ENCODE measurements at places on chromosomes 5 and 9.
A peak's percentile ranks its signal among the peaks of the same experiment; 100 is the strongest.

GRCh38 chr9:127854184-127854806 is at the start of gene ENG:
Gene ENG, minus strand, starts transcription at chr9:127854658. Its CDS starts 303 bp downstream, at chr9:127854355.
- DNase-seq = no peak

GRCh38 chr5:135615581-135616260 is 36.9 kb upstream of the CXCL14 start:
- peak; percentile 3 for DNase-seq

DNA sequence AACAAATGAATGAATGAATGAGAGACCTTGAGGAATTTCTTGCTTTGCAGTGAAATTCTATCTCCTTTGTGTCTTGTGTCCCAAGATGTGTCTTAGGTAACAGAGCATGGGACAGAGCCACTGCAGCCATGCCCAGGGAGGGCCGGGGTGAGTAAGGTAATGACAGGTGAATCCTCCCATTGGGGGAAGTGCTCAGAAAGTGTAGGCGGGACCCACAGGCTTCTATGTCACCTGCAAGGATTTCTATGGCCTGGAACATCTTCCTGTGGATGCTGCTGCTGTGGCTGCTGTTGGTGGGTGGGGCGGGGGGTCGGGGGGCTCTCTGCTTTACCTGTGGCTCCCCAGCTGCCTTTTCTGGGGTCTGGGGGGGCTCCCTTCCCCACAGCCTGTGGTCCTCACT is 133.6 kb upstream of the IER5L start:
- no peak for DNase-seq

DNA sequence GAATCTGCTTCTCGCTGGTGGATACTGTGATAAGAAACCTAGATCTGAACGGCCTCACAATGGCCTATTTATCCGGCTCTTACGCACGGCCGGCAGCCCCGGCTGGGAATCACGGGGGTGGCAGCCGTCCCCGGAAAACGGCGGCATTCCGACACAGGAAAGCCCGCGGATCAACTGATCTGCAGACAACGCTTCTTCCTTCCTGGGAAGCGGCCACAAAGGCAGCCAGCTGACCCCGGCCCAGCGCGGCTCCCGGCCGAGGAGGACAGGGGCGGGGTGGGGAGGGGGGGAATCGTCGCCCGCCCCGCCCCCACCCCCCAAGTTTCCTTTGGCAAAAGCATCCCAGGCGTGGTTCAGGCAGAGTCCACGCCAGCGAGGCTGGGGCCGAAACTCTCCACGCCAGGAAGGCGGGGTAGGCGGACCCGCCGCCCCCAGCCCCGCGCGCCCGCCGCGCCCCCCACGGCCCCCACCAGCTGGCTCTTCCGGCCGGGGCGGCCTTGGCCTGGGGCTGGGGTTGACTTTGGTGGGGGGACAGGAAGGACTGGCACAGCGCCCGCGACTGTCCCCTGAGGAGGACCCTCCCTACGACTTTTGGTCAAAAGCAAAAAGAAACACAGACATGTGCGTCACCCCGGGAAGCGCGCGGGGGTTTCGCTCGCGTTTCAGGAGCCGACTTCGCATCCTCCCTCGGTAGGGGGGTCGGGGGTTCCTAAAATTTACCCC is 247.7 kb upstream of the ANKRD55 start:
- DNase-seq = no peak

DNA sequence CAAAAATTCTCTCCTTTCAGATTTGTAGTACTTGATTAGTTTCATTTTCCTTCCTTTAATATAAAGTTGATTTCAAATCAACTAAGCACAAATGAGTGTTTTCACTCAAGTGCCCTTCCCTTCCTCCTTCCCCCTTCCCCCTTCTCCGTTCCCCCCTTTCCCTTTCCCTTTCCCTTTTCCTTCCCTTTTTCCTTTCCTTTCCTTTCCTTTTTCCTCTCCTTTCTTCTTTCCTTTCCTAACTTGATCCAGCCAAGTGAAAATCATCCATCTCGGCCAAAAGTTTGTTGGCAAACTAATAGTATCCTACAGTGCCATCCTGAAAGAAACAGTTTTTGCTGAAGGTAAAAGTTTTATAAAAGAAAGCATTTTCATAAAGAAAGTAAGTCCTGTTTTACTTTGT is 85.3 kb upstream of the CD180 start:
- DNase-seq = no peak

- DNase-seq = no peak
Observed at GRCh38 chr5:76704131-76704663, 11.7 kb upstream of the F2R start.

DNA sequence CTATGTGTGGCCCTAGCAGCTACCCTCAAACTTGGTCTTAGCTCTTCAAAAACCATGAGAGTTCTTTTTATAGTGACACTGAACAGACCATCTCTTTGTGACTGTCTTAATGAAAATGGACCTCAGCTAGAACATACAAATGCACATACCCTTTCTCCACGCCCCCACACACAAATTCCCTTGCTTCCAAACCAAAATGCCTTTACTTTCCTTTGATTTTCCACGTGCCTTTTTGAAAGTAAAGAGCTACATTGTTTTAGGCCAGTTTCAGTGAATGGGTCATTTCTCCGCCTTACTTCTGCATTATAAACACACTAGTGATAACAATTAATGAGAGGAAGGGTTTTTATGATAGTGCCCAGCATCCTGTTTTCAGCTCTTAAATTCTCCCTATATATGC is 105.8 kb upstream of the EFNA5 start:
- DNase-seq = no peak

DNA sequence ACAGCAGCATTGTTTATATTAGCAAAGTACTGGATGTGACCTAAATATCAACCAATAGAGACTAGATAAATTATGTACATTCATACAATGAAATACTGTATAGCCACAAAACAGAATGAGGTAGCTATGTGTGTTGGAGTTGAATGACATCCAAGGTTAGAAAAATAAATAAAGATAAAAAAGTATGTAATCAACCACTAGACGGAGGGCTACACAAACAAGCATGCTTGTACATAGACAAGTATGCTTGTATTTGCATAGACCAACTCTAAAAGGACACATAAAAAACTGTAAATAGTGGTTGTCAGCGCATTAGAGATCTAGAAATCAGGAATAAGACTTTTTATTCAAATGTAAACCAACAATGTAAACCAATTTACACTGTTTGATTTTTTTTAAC is 3.0 kb downstream of the FEM1C start:
- DNase-seq = no peak

- DNase-seq = no peak
Observed at GRCh38 chr9:79569814-79570447, 1.8 kb upstream of the TLE4 start.

DNA sequence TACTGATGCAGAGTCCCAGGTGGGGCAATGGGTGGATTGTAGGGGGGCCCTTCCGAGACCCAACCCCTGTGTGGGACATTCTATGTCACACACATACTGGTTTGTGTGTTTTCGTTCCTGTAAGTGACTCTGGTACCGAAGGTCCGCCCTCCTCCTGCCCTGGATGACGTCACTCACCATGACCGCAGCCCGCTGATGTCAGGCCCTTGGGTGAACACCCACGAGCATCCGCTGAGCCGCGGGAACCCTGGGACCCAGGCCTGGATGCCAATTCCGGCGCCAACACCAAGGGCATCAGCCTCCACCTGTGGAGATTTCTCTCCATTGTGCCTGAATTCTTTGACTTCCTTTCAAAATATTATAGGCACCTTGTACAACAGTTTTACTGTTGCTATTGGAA is 184.3 kb downstream of the MTRR start:
- no peak for DNase-seq

Measured in GM04503 (cell line).